Activated T-cell treated with anti-CD3 and anti-CD28 coated beads, Interleukin-2, amount 50 U/mL, for 72 hours (primary cell): ENCODE measurements at places on chromosomes 16 and 17. TPM values are rescaled to one million over a fixed set of nuclear protein-coding genes. Genes with fewer than 3 reads are reported as not detected.
A peak's percentile ranks its signal among the peaks of the same experiment; 100 is the strongest.

GRCh38 chr17:74956093-74956492 is 16.5 kb downstream of the HID1 start:
- DNase-seq, result no peak

DNA sequence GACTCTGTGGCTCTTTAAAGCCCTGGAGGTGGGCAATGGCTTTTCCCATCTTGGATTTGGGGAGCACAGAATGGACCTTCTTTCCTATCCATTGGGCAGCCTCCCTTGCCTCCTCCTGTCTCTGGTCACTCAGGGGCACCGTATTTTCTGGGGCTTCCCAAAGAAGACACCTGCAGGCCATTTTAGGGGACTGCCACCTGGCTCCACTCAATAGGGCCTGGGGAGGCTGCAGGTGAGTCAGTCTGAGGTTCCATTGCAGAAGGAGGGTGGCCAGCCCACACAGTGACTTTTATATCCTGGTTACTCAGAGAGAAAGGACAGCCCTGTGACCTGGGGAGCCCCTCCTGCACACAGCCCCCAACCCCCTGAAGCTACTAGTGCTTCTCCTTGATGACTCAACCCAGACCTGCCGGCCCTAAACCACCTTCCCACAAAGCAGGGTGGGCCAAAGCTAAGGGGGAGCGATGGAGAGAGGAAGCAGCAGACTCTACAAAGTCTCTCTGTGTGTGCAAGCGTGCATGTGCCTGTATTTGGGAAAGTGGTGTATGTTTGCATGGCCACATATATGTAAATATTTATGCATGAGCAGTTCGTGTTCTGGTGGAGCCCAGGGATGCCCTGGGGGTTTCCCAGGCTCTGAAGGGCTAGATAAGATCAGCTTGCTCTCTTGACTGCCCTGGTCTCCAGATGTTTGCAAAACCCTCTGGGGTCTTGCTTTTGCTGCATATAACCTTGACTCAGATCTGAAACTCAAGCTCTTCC is 5.0 kb downstream of the CX3CL1 start:
- peak; percentile 85 for DNase-seq

Gene UBALD1
- 17.2 TPM for total RNA-seq

Gene NOXO1
- not detected for total RNA-seq

DNA sequence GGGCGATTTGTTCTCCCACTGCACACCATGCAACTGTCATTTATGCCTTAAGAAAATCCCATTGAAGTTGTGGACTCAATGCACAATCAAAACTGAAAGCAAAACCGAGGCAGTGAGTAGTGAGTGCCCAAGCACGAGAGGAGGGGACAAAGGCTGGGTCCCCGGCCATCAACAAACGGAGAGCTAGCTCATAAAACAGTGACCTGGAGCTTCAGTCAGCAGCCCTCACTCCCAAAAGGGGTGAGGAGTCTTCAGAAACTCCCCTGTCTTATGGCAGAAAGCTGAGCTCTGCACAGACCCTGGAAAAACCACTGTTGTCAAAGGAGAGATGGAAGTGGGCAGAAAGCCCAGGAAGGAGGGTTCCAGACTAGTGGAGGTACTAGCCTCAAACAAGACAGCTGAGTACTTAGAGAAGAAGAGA is 96.9 kb downstream of the ADCY9 start:
- no peak for DNase-seq

- no peak for DNase-seq
Observed at GRCh38 chr17:4083187-4083586, 59.6 kb downstream of the ZZEF1 start.

GRCh38 chr17:9273428-9274391 is 252.4 kb downstream of the NTN1 start:
- peak; percentile 61 for DNase-seq

- peak; percentile 30 for DNase-seq
Observed at GRCh38 chr17:30831257-30831656, 509 bp upstream of the ATAD5 start.

GRCh38 chr17:67441052-67441895 is 64.2 kb downstream of the PITPNC1 start:
- peak; percentile 82 for DNase-seq

DNA sequence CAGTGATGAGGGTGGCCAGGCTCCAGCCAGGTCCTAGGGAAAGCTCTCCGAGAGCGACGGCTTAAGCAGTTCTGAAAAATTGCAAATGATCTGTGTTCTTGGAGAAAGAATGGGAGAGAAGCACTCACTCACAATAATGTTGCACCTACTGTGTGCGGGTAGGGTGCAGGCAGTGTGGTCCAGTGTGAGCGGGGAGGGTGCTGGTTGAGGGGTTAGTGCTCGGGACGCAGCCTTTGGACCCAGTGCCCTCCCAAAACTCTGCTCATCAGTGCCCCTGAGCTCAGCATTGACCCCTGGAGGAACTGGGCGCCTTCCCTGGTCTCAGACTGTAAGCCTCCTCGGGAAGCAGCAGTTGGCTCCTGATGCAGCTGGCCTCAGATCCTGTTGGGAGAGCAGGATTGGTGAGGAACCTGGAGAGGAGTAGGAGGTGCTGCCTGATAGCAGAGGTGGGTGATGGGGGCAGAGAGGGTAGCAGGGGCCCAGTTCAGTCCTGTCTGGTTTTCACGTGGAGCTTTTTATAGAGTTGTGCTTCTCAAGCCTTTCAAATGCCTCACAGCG is 23.6 kb upstream of the ZNF750 start:
- DNase-seq, result no peak

GRCh38 chr17:40500709-40501108 is 714 bp downstream of the TNS4 start:
- DNase-seq, result no peak

Gene VASN
- not detected for total RNA-seq

DNA sequence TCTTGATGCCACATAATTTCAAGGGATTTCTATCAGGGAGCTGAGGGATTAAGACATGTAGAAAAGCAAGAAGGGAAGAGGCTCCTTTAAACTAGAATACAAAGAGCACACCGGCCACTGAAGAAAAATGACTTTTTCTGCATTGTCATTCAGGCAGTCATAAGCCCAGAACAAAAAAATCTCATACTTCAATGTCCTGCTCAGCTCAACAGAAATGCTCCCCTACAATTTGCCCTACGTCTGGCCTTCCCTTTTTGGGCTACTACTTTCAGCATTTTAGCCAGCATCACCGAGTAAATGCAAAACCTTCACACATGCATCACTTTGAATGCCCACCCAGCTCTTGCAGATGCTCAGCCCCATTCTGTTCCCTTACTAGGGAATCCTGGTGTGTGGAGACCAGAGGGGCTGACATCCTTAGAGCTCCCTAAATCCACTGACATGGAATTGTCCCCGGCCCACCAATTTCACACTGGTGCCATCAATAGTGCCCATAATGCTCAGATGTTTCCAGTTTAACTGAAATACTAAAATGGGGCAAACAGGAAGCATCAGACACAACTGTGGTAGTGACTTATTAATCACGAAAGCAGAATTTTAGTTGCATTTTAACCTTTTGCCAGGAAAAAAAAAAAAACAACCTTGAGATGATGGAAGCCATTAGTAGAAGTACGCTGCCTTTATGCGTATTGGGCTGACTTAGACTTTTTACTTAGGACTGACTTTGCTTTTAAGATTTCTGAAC is 2.7 kb downstream of the MAP3K14 start:
- no peak for DNase-seq

DNA sequence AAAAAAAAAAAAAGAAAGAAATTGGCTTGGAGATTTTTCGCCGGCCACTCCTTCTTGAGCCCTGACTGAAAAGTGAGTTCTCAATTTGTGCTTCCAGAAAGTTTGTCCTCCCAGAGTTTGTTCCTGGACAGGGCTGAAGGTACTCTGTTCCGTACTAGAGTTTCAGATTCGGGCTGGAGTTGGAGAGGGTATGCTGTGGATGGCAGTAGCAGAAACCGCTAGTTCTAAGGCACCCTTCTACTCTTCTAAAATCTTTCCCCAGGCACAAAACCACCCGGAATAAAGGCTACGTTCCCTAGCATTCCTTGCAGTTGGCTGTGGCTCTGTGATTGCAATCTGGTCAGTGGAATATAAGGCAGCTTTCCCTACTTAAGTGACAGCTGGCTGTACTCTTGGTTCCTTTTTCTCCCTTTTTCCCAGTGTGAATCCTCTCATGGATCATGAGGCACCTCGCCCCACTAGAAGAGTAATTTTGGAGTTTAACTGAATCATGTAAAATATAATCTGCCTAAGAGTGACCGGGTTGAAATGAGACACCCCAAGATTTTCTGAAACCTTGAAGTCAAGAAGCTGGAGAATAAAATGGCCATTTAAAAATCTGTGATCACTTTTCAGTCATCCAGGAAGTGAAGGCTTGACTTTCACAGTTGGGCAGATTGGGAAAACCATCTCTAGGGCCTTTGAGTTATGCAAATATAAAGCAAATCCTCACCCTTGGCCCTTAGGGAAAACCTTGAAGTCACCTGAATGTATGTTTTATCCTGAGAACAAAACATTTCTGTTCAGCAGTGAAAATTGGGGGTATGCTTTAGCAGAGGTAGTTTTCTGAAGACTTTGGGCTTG is 901 bp upstream of the HEATR6 start:
- DNase-seq, result no peak

- no peak for DNase-seq
Observed at GRCh38 chr17:16383216-16383615, 2.3 kb downstream of the UBB start.

DNA sequence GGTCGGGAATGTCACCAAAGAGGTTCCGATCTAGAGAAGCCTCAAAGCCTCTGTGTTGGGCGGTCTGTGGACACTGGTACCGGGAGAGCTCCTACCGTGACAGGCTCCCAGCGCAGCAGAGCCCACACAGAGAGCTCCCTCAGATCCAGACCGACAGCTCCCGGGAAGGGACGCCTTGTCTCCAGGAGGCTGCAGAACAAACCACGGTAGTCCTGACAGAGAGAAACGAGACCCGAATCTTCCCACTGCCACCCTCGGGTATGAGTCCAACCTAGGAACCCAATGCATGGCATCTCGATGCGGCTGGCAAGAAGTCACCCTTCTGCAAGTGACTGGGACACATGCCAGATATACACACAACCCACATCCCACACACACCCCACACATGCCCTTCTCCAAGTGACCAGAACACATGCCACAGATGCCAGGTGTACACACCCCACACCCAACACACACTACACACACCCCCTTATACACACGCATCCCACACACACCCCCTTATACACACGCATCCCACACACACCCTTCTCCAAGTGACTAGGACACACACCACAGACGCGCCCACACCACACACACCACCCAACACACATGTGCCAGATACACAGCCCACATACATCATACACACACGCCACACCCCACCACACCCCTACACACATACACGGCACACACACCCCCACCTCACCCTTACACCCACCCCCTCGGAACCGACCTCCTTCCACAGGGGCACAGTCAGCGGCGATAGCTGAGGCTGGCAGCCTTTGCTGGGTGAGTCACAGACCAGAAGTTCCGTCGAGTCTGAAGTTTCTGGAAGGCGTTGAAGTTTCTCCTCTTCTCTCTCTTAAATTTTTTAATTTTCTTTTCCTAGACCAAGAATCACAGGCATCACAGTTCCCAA is 15.9 kb upstream of the CYTH1 start:
- no peak for DNase-seq

GRCh38 chr16:67017421-67017750 is 11.6 kb upstream of the CBFB start:
- no peak for DNase-seq

DNA sequence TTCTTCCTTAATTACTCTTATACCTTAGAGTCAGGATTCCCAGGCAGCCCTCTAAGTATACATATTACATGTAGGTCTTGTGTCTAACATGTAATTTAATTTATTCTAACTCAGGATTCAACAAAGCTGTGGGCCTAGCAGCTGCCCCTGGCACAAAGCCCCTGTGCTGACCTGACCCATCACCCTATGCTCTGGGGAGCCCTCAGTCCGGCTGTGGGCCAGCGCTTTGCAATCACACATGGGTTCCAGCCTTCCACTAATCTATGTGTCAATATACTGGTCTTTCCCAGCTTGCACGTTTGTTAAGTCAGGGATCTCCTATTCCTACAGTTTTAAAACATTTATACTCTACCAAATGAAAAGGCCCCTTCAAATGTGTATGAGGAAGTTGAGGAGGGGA is 62.7 kb upstream of the SREBF1 start:
- DNase-seq, result no peak

Gene FZD2
- total RNA-seq, result 0.23 TPM

GRCh38 chr16:60681043-60681442 is 1355.2 kb downstream of the CDH8 start:
- no peak for DNase-seq

DNA sequence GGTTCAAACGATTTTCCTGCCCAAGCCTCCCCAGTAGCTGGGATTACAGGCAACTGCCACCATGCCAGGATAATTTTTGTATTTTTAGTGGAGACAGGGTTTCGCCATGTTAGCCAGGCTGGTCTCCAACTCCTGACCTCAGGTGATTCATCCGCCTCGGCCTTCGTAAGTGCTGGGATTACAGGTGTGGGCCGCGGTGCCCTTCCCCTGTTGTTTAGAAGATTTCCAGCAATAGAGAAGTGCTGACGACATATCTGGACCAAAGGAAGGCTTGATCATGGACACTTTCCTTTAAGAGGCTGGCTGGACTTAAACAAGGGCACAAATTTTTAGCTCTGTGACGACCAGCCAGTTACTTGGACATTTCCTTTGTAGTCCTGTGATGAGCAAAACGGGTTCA is 1.3 kb upstream of the MT1M start:
- no peak for DNase-seq

DNA sequence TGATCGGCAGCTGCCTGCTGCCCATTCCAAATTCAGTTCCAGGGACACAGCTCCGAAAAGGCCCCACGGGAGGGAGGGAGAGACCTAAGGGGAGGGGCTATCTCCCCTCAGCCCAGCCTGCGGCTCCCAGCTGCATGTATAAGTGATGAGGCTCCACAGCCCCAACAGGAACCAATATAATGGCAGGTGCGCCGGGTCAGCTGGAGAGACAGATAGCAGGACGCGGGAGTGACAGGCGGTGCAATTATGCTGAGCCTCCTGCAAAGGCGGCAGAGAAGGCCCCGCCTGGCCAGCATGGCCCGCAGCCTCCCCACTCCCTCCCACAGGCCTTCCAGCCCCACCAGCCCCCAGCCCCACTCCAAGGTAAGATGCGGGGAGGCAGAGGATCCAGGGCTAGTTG is 8.1 kb upstream of the C1QL1 start:
- no peak for DNase-seq

Gene KRT32
- total RNA-seq, result not detected

DNA sequence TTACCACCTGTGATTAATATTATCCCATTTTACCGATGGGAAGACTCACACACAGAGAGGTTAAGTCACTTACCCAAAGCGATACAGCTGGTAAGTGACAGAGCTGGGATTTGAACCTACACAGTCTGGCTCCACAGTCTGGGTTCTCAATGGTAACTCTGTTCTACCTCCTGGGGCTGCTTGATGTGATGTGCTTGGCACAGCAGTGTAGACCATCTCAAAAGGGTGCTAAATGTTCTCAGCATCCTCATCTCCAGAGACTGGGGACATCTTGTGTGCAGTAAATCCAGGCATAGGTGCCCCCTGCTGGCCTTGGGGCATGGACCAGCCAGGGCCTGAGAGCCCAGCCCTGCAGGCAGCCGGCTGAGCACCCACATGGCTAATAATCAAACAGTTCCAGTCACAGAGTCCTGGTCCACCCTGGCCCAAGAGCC is 15.4 kb upstream of the KATNB1 start:
- peak; percentile 60 for DNase-seq

- DNase-seq, result no peak
Observed at GRCh38 chr16:4110065-4110464, 6.2 kb downstream of the ADCY9 start.
